ENCODE measurements at places on chromosomes 4 and X. TPM values are rescaled to one million over a fixed set of nuclear protein-coding genes. Genes with fewer than 3 reads are reported as not detected.

- no peak for DNase-seq
These were observed 95.4 kb downstream of the NKX6-1 start for GRCh38 chr4:84403656-84404055.

DNA sequence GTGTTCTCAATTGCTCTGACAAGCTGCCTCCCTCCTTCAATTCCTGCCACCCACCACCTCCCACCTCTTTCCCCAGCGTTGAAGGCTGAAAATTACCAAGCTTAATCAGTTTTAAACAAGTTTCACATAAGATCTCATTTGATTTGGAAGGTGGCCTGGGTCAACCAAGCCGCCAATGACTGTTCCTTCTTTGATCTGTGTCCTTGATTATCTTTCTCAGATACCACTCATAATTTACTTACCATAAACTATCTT, 211.4 kb downstream of the SLIT2 start:
- DNase-seq: no peak

DNA sequence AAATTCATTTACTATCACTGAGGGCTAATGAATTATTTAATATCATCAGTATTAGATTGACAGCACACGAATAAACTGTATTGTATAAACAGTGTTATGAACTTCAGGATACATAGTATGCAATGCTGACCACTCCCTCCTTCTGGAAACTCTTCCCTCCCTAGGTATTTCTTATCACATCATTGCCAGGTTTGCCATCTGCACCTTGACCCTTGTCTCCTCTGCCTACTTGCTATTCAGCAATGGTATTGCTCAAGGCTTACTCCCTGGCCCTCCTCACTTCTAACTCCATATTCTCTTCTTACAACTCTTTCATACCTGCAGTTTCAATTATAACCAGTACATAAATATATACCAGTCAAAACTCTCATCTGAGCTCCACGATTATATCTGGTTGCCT, 38.9 kb downstream of the ATP8A1 start:
- no peak for DNase-seq

Gene DCAF8L2
- total RNA-seq: not detected

Gene HSFX1
- 0.98 TPM for total RNA-seq

Measured in mucosa of gallbladder (tissue), 1 donor.